ENCODE measurements at places on chromosomes 2 and 18.

- no peak for DNase-seq
These were observed 19.1 kb downstream of the CAPG start for GRCh38 chr2:85390941-85391669.

DNA sequence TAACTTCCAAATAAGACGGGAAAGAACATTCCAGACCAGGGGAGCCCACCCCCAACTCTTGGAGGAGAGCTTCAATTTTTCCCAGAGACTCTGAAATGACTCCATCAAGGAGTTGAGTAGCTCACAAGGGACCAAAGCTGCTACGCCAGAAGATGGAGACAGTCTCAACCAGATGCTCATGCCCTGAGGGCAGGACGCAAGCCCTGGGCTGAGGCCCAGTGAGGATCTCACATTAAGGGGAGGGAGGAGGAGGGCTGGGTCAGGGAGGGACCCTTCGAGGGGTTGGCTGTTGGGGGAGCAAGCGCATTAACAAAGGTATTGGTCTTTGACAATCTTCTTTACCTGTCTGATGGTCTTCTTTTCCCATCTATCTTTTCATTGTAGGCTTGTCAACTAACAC, 141.3 kb upstream of the SLC1A4 start:
- DNase-seq = no peak

- DNase-seq = peak; percentile 29
These were observed 33.9 kb downstream of the STAT1 start for GRCh38 chr2:190979906-190980629.

DNA sequence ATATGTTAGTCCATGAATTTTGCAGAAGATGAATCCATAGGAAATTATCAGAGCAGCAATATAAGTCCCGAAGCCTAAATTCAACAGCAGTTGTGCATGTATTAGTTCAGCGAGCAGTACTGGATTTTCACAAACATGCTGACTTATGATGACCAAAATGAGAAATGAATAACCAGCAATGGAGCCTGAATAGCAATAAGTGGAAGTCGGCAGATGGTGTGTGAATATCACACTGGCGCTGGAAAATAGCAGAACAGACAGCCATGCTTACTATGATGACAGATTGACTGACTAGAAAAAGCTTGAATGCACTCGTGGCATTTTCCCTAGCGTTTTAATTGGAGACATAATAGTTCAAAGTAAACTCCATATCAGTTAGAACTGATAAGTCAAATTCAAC, 1114.5 kb downstream of the DSC3 start:
- no peak for DNase-seq

DNA sequence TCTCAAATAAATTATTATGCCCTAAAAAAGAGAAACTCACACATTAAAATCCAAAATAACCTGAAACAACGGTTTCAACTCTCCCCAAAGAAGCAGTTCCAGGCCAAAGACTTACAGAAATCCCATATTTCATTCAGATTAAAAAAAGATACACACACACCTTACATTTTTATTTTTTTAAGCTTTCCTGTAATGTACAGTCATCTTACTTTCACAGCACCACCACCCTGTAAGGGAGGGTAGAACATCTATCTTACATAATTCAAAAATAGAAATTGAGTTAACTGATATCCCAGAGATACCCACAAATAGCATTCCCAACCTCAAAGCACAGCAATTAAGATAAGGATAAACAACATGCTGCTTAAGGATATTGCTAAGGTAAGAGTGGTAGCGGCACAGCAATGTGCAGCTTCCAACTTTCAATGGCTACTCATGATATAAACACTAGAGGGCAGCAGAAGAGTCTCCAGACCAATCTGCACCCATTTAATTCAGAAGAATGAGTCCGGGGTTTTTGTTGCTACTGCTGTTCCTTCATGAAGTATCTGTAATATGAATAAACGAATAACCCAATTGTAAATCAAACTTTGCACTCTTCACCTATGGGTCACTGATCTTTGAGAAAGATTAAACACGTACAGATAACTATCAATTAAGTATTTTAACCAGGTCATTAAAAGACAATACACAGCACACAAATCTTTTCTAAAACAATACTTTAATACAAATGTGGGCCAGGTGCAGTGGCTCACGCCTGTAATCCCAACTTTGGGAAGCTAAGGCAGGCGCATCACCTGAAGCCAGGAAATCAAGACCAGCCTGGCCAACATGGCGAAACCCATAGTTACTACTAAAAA, 11.3 kb downstream of the GFPT1 start:
- no peak for DNase-seq

DNA sequence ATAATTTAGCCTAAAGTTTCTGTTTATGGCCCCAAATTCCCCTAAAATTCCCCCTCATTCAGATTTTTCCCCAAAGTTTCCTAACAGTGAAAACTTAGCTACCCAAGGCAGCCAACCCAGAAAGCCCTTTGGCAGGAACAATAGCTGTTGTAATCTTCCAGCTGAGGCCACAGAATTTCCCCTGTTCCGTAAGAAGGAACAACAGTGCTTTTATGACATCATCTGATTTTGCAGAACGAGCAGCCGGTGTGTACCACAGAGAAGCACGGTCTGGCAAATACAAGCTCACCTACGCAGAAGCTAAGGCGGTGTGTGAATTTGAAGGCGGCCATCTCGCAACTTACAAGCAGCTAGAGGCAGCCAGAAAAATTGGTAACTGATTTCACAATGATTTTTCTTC, 6.3 kb downstream of the TNFAIP6 start:
- DNase-seq = peak; percentile 64

- no peak for DNase-seq
These were observed 23.3 kb downstream of the KCTD18 start for GRCh38 chr2:200486529-200486928.

- DNase-seq = no peak
These were observed 82.0 kb downstream of the SMAD7 start for GRCh38 chr18:48868468-48869466.

- DNase-seq = no peak
These were observed 66.3 kb downstream of the POLR1A start for GRCh38 chr2:86039178-86039962.

DNA sequence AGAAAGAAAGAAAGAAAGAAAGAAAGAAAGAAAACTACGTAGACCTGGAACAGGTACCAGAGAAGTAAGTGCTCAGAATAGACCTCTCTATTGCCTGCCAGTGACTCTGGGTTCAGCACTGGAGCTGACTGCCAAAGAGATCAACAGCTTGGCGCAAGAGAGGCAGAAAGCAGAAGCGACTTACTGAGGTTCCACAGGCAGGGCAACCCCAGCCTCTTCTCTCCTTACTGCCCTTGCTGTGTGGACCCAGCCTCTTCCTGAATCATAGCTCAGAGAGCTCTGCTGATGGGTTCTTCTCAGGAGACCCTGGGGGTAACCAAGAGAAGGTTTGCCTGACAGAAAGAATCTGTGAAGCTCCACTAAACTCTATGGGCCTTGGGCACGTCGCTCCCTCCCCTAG, 7.1 kb downstream of the CAPN13 start:
- DNase-seq = no peak

All from muscle of arm (tissue), 14 donors.